A549 (cell line): ENCODE measurements at places on chromosomes 3 and 15.
A peak's percentile ranks its signal among the peaks of the same experiment; 100 is the strongest.

DNA sequence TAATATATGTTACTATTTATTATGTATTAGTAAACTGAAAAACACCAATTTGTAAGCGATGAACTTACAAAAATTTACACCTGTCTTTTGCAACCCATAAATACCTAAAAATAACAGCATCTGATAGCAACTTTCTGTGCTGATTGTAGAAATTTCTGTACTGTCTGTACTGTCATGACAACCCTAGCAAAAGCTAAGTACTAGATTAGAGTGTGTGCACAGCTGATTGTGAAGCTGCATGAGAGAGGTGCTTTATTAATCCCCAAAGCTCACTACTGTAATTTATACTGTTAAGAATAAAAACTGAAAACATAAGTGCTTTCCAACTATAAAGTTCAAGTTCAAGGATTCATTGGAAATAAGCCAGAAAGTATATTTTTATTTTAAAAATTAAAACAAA lies 815 bp downstream of the BCL2A1 start:
- no peak for DNase-seq

DNA sequence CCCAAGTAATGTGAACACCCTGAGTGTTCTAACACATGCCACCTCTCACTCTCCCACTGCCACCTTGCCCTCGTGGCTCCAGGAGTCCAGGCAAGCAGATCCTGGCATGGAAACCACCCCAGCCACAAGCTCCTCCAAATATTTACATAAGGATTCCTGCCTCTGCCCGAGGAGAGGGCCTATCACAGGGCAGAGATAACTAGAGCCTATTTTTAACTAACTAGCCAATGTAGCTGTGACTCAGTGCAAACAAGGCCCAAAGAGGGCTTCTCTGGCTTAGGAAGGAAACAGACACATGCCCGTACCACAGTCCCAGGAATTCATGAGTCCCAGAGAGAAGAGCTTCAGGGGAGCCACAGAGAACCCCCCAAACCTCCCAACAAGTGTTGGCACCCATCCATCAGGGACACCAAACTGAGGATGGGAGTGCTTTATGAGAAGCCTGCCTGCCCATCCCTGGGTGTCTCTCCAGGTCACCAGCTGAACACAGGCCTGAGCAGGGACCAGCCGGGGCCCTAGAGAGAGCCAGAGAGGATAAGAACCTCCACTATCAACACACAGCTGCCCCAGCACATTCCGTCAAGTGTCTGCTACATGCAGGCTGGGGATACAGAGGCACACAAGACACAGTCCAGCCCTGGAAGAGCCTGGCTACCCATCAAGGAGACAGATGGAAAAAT lies 9.2 kb downstream of the FYCO1 start:
- peak; percentile 83 for DNase-seq

GRCh38 chr15:98523912-98524662 lies 124.3 kb upstream of the IGF1R start:
- no peak for DNase-seq

DNA sequence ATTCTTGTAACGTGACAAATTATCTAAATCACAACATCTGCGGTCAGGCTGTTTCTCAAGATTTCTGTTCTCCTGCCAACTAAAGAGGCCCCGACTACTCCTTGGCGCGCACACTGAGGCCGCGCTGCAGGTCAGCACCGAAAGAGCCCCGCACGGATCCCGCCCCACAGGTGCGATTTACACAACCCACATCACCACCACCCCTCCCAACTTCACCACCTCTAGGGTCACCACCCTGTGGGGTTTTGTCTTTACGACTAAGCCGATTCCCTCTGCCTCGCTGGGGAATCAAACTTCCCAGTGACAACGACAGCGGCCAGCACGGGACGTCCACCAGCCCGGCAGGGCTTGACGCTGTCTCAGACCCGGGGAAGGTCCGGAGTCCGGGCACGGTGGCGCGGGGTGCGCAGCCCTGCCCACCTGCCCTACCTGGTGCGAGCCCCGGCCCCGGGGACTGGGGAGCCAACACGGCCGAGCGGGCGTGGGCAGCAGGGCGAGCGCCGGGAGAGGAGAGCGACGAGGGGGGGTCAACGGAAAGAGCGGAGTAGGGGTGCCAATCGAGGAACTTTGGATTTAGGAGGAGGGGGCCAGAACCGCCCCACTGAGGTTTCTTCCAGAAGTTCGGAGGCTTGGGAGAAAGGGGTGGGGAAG lies 764 bp downstream of the UACA start:
- DNase-seq: peak; percentile 53

- DNase-seq: no peak
Measured at GRCh38 chr3:53137835-53138446, 7.7 kb upstream of the RFT1 start.

GRCh38 chr3:188108703-188109412 lies 45.1 kb upstream of the LPP start:
- no peak for DNase-seq

GRCh38 chr3:184524981-184525336 lies 36.6 kb upstream of the EPHB3 start:
- DNase-seq: no peak

- no peak for DNase-seq
Measured at GRCh38 chr15:33678602-33679001, 289.7 kb upstream of the CHRM5 start.

GRCh38 chr15:101545548-101546505 lies 56.3 kb upstream of the PCSK6 start:
- DNase-seq: no peak

- no peak for DNase-seq
Measured at GRCh38 chr3:174331095-174331800, 527.9 kb upstream of the NAALADL2 start.

GRCh38 chr3:141279077-141279967 lies 47.7 kb downstream of the PXYLP1 start:
- peak; percentile 41 for DNase-seq

GRCh38 chr15:66298803-66299251 lies 5.5 kb downstream of the DIS3L start:
- no peak for DNase-seq

- no peak for DNase-seq
Measured at GRCh38 chr3:147427746-147428145, 18.6 kb downstream of the ZIC1 start.

- DNase-seq: no peak
Measured at GRCh38 chr3:73036694-73037591, 24.5 kb upstream of the EBLN2 start.

- DNase-seq: no peak
Measured at GRCh38 chr3:23435318-23435717, 232.2 kb downstream of the UBE2E2 start.

GRCh38 chr15:88269356-88270062 lies 13.0 kb upstream of the NTRK3 start:
- DNase-seq: no peak

DNA sequence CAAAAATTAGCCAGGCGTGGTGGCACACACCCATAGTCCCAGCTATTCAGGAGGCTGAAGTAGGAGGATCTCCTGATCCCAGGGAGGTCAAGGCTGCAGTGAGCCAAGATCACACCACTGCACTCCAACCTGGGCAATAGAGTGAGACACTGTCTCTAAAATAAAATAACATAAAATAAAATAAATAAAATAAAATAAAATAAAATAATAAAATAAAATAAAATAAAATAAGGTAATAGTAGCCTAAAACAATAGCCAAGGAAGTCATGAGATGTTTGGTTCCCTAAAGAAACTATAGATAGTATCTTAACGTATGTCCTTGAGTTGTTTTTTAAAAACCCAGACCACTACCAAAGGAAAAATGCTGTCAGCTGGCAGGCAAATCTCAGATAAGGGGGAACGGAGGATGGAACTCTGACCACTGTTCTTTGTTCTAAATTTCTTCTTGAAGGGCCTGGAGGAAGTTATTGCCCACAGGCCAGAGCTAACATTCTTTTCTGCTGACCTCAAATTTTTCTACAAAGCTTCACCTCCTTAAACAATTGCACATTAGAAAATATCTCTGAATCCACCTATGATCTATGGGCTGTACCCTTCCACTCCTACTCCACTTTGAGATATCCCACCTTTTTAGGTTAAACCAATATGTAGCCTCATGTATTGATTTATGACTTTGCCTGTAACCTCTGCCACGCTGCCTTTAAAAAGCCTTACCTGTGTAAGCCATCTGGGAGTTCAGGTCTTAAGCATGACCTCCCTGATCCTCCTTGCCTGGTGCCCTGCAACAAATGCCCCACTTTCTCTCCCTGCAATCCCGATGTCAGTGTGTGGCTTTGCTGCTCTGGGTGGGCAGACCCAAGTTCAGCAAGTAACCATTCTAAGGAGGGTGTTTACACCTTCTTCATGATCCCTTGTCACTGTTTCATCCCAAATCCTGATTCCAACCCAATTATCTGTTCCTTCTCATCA lies 126.2 kb upstream of the BHLHE40 start:
- no peak for DNase-seq

GRCh38 chr3:101950985-101951733 lies 101.8 kb downstream of the NFKBIZ start:
- DNase-seq: no peak

GRCh38 chr15:90067181-90067952 lies 34.9 kb downstream of the IDH2 start:
- no peak for DNase-seq

DNA sequence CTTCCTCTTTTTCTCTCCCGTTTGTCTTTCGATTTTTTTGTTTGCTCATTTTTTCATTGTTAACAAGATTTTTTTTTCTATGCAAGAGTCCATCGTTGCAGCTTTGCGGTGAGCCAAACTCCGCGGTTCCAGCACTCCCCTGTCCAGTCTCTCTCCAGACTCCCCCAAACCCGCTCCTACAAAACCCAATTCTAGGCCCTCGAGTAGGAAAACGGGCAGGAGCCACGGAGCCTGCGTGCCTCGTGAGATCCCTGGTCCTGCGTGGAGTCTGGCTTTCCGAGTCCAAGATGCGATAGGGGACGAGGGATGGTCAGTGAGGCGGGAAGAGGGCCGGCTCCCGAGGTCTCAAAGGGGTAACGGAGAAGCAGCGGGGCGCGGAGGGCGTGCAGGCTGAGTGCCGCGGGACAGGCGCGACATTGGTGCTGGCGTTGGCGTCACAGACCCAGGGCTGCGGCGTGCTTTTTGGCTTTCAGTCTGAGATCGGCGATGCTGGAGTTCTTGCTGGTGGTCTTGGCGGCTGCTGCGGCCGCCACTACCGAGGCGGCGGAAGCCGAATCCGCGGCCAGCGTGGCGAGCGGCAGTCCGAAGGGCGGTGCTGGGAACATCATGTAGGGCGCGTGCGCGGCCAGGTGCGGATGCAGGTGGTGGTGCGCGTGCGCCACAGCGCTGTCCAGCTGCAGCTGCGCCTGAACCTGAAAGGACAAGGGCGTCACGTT lies 8.5 kb downstream of the SHOX2 start:
- peak; percentile 94 for DNase-seq

- no peak for DNase-seq
Measured at GRCh38 chr3:61420136-61420759, 141.1 kb upstream of the PTPRG start.

- peak; percentile 45 for DNase-seq
Measured at GRCh38 chr3:144590854-144591253, 619.2 kb downstream of the DIPK2A start.

DNA sequence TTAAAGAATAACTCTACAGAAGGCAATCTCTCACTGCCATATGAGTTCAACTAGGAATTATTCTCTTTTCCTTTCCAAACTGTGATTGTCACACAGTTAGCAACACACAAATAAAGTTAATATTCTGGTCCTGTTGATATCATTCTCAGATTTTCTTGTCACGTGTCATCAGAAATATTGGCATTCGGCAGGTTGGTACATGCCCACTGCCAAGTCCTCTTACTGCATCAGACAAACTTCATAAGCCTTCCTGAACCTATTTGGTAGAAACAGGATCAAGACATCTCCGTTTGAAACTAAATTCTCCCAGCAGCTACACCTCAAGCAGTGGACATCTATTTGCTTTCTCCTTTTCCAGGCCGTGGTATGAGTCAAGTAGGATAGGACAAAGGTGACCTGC lies 177.9 kb upstream of the SOX2 start:
- no peak for DNase-seq

GRCh38 chr3:69948246-69948862 lies 51.2 kb upstream of the SAMMSON start:
- no peak for DNase-seq

DNA sequence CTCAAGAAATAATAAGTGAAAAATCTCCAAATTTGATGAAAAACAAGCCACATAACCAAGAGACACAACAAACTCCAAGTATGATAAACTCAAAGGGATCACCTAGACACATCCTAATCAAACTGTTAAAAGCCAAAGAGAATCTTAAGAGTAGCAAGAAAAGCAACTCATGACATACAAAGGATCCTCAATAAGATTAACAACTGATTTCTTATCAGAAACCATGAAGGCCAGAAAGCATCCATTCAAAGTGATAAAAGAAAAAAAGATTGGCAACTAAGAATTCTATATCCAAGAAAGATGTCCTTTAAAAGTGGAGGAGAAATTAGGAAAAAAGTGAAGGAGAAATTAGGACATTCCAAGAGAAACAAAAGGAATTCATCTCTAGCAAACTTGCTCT lies 23.5 kb downstream of the CHSY1 start:
- no peak for DNase-seq

DNA sequence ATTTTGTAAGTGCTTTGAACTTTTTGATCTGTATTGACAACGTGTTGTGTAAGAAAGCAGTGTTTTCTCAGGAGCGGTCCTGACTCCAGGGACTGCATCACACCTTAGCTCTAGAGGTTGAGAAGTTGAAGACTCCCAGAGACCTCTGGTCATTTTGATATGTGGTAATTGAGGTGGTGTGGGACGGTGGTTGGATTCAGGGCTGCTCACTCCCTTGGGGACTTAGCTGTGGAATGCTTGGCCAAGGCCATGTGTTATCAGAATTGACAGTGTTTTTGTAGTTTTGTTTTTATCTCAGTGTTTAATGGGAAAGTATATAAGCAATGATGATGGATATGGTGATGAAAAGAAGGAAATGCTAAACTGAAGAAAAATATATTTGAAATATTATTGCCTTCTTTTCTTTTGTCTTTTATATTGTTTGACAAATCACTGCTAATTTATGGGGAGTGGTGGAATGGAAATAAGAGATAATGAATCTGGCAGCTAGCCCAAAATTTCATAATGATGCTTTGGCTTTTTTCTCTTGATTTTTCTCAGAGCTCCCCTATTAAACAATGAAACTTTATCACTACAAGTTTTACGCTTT lies 16.0 kb downstream of the CMSS1 start:
- DNase-seq: no peak

DNA sequence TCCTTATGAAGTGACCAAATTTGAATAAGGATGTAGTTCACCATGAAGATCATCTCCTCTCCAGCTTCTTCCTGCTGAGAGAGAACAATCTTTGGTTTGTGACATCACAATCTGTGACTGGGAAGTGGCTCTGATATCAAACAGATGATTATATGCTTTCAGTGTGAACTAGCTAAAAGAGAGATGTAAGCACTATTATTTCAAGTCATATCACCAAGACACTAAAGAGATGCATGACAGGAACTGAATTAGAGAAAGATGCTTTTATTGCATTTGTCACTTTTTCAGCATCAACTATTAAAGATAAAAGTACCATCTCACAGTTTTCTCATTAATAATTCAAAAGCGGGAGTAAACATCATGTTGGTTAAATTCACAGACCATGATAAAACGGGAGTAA lies 3.5 kb downstream of the CHRM5 start:
- DNase-seq: no peak

GRCh38 chr3:100463002-100463401 lies 29.4 kb upstream of the TMEM45A start:
- DNase-seq: peak; percentile 67
